ENCODE measurements at places on chromosomes 2 and 18.

DNA sequence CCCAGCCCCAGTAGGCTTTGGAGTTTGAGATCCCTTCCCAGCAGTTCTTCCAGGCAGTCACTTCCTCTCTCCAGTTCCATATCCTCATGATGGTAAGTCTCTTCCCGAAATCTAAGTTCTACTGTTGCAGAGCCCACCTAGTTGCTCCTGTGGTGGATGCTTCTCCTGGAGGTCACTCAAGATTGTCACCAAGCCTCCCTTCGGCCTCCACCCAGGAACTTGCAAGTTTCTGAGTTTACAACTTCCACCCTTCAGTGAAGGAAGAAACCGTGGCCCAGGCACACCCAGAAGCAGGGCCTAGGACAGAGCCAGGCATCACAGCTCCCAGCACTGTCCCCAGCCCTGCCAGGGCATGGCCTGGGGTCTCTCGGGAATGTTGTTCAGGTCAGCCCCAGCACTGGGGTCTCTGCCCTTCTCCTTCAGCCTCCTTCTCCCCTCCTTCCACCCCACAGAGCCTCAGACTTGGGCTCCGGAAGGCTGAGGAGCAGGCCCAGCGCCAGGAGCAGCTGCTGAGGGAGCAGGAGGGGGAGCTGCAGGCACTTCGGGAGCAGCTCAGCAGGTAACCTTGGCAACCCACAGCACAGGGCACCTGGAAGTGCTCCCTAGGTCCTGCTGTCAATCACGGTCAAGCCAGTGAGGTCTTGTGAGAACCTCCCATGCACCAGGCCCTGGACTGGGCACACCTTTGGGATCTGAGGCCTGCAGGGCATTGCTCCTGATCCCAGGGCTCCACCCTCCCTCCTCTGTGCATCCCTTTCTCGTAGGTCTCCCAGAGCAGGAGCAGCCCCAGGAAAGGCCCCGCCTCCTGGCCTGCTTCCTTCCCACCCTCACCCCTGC, 7.1 kb downstream of the RUFY4 start:
- DNase-seq, result no peak

DNA sequence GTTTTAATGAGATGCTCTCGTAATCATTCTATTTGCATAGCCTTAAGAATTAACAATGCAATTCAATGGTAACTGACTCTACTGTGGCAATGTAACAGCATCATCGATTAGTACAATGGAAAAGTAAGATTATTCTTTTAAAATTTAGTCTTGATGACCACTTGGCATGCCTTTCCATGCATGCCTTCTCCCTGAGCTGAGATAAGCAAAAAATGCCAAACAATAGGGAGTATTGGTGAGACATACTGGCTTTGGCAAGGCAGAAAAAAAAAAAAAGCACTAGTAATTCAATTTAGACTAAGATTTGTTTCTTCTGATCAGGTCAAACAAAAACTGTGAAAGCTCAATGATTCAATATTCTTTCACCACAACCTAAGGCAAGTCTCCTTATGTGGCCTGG, 110.8 kb upstream of the TRIB2 start:
- no peak for DNase-seq

DNA sequence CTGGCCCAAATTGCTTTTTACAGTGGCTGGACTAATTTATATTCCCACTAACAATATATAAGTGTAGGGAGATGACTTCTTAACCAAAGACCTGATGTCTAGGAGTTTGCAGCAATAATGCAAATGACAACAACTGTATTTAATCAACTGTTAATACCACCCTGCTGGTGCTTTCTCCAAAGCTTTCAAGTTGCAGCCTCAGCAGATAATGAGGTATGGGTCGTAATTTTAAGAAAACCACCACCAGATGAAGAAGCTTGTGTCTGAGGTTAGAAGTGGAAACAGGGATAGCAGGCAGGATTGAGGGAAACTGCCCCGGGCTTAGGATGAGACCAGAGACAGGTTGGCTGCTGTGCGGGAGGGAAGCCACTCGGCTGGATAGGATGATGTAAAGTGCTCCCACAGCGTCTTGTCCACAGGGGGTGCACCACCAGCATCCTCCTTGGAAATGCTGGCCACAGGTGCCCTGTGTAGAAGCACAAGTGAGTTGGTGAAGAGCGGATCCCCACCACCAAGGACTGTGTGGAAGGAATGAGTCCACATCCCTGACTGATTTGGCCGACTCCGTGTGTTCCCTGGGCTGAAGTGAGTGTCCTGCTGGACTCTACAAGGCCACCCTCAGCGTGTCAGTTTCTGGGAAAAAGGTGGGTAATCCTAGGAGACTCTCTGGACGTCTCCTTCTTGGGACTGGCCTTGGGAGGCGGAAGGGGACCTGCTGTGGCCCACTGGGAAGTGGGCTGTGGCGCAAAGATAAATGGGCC, 76.1 kb upstream of the SMAD2 start:
- DNase-seq, result no peak

DNA sequence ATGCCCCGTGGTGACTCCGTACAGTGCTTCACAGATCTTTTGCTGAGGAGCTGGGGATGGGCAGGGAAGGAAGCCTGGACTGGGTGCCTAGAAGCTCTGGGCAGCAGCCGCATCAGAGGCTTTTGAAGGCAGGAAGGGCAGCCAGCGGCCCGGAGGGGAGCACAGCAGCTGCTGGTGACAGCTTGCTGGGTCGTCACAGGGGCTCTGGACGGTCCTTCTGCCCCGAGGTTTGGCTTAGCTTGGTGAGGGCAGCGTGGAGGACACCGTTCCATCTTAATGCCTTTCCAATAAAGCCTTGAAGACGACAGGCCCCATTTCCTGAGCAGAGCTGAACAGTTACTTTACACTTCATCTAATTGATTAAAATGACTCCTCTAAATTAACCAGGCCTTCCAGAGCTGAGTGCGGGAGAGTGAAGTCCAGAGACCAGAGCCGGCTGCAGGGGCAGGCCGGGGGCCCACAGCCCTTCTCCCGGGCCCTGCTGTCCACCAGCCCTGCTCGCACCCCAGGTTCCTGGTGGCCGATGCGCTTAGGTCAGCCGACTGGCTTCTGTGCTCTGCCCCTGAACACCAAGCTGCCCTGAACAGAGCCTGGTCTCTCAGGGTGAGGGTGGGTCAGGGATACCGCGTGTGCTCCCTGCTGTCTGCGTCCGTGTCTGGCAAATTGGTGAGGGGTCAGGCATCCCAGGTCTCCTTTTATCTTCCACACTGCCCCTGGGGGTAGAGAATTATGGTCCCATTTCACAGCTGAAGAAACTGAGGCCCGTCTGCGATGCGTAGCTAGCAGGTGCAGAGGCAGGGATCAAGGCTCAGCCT, 43.5 kb downstream of the RRM2 start:
- no peak for DNase-seq

DNA sequence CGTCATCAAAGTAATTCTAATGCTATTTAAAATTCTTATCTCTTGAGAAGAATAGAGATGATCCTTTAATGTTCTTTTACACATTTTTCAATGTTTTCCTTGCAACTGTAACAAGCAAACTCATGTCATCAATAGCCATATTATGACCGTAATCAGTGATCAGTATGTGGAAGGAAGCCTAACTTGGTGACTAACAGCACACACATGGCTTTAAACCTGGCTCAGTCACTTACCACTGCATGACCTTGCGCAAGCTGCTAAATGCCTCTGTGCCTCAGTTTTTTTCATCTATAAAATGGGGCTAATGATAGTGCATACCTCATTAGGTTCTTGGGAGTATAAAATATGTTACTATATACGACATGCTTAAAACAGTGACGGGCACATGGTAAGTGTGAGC, 149.7 kb downstream of the BCL2 start:
- DNase-seq, result no peak

DNA sequence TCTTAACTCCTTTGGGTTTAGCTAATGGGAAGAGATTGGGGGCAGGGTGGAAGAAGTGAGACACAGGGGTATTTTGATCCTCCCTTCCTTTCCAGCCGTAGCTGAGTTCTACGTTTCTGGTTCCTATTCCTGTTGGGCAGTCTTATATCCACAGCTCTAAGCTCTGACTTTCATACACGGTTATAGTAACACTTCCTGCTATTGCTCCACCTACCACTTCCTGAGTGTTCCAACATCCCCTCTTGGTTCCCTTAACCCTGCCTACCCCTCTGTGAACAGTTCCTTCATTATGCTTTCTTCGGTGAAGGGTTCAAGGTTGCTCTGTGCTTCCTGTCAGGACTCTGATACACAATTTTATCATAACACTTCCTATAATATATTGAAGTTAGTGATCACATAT, 205.1 kb downstream of the DNAH7 start:
- no peak for DNase-seq

DNA sequence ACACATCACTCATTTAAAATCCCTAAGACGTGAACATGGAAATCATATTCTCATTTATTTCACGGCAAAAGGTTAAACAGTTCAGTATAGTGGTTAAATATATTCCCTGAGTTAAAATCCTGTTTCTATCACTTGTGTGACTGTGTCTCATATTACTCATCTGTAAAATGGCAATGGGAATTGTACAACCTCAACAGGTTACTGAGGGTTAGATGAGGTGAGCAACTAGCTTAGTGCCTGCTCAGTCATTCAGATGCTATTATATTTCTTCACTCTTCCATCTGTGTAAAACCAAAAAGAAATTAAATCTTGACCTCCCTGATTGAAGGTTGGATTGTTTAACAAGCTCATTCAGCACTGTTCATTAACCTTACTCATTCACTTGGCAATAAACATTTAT, 212.4 kb upstream of the STK17B start:
- no peak for DNase-seq

DNA sequence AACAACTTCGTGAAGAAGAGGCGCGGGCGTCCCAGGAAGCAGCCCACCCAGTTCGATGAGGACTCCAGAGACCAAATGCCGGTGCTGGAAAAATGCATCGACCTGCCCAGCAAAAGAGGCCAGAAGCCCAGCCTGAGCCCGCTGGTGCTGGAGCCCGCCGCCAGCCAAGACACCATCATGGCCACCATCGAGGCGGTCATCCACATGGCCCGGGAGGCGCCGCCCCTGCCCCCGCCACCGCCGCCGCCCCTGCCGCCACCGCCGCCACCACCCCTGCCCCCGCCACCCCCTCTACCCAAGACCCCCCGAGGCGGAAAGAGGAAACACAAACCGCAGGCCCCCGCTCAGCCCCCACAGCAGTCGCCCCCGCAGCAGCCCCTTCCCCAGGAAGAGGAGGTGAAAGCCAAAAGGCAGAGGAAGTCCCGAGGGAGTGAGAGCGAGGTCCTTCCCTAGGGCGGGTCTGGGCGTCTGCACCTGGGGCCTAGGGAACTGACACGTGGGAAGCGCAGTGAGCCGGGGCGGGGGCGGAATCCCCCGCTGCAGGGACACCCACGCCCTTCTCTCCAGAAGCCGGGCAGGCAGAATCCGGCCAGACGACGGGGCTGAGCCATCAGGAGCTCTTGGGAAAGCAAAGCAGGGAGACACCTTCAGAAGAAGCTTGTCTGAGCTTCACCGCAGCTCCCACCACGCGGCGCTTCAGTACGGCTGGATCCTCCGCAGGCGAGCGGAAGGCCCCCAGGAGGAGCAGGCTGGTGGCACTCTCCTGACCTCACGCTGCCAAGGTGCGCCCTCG, 382.8 kb downstream of the SETBP1 start:
- DNase-seq, result no peak

DNA sequence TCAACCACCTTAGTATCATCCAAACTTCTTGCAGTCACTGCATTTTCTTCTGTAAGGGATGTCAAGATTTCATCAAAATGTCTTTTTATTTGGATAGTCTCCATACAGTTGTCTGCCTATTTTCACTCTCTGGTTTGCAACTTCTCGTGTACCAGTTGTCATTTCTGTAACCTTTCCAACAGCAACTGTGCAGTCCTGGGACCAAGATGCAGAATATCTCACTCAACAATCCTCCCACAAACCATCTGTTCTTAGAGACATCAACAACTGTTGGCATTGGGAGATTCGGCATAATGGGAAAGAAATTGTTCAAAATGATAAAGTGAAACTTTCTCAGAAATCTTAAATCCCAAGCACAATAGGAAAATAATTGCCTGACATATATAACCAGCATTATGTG, 933.6 kb upstream of the SLC39A10 start:
- DNase-seq, result no peak

DNA sequence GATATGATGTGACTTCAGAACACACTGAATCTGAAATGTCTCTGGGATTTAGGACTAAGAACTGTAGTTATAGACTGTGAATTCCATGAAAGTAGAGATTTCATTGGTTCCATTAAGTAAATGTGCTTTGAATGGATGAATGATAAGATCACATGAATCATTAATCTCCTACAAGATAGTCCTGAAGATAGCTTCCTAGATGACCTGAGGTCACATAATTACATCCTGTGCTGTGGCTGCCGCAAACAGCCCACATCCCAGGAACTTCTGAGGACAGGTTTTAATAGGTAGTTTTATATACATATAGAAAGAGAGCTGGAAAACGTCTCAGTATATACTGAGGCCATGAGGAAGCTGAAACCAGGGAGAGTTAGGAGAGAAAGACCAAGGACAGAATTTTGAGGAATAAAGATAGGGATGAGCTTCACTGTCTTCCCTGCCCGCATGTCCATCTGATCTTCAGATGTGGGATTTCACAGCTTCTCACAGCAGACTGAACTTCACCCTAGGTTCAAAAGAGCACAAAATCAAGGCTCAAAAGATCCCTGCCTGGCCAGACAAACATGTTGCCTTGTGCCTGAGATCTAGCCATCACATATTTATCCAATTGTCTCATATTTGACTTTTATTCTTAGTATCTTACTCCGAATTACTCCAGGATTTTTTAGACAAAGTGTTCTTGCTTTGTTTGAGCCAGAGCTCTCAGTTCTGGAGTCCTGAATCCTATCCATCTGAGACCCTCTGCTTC, 188.2 kb downstream of the IRS1 start:
- DNase-seq, result no peak

DNA sequence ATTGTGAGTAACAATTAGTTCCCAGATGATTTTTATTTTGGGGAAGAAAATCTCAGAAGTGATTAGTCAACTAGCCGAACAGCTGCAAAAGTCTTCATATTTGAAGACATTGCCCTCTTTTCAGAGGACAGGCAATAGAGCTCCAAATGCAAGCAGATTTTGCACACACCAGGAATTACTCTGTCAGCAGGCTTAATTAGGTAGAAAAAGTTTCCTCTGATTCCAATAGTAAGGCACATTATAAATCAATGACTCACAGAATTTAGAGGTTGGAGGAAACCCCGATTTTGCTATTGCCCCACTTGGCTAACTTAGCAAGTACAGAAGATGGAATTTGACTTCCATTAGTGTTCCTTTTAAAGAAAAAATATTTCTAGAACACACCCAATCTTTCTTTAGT, 30.7 kb upstream of the SCN1A start:
- no peak for DNase-seq

DNA sequence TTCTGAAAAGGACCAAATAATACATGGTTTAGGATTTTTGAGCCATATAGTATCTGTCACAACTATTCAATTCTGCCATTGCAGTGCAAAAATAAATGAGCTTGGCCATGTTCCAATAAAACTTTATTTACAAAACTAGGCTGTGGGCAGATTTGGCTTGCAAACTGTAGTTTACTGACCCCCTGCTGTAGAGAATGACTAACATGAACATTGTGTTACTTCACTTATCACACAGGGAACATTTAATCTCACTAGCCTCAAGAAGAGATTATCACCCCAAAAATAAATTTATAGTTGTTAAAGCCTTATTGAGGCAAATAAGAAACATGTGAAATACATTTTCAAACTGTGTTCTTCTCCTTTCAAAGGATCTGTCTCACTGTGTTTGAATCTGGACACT, 766.2 kb downstream of the MBD2 start:
- DNase-seq, result no peak
